Mammary epithelial cell (primary cell): ENCODE measurements at places on chromosomes 3 and 15.

GRCh38 chr3:59374818-59375211, 325.0 kb upstream of the CFAP20DC start:
- no peak for DNase-seq

DNA sequence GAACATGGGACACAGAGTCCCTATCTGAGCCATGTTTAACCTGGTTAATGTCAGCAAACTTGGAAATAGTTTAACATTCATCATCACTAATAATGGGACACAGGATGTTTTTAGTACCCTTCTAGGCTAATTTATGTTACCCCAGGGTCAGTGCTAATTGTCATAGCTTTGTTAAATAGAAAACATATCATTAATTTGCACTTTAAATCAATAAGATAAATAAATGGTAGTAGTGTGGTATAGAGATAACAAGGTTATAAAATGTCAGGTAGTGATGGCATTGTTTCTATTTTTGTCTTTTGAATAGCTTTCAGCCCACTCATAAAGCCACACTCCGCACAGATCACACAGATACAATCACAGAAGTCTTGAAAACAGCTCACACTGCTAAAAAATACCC, 534.9 kb downstream of the MECOM start:
- DNase-seq, result no peak

DNA sequence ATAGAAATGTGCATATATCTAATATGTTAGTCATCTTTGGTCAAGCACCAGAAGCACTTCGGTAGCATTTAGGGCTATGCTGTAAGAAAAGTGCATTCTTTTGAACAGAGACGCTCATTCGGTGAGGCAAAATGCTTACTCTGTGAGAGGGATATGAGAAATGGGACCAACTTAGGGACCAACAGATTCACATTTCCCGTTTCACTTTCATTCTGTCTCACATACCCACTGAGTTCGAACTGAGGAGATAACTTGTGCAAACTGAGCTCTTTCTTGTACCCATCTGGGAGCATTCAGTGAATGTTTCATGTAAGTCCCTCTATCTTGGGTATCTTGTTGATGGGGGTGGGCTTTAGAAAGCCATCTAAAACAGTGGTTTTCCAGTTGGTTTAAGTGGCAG, 135.3 kb downstream of the FEZF2 start:
- DNase-seq, result no peak

DNA sequence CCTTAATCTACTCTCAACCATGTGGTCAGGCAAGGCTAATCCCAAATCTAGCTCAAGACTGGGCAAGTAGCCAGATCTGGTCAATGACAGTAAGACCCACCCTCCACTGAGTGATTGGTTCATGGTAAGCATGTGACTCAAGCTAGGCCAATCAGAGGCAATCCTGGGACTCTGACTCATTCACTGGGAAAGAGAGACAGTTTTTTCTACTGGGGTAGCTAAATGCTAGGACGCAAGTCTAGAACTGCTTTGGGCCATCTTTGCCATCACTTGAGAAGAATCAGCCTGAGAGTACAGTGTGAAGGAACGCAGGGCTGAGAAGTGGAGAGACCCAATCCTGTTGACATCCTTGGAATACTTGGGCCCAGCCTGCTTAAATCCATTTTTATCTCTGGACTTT, 9.4 kb upstream of the RAD18 start:
- DNase-seq, result peak; percentile 41

GRCh38 chr15:89761009-89761831, 10.2 kb upstream of the MESP1 start:
- peak; percentile 78 for DNase-seq
